ENCODE measurements at places on chromosomes 1 and 21.

- DNase-seq = no peak
These were observed 41.5 kb upstream of the DIPK1A start for GRCh38 chr1:93002781-93003180.

DNA sequence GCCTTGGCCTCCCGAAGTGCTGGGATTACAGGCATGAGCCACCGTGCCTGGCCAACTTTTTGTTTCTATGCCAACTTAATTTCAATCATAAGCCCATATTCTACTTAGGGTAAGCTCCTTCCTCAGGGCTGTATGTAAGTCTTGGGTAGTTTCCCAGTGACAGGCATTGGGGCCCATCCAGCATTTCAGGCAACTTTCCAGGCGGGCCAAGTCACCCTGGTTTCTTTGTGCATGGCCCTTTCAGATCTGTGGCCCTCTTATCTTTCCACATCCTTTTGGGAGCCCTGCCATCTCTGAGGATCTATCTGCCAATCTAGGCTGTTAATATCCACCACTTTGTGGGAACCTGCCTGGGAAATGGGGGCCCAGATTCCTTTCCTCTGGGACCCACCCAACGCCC lies 58.7 kb downstream of the TNN start:
- no peak for DNase-seq

DNA sequence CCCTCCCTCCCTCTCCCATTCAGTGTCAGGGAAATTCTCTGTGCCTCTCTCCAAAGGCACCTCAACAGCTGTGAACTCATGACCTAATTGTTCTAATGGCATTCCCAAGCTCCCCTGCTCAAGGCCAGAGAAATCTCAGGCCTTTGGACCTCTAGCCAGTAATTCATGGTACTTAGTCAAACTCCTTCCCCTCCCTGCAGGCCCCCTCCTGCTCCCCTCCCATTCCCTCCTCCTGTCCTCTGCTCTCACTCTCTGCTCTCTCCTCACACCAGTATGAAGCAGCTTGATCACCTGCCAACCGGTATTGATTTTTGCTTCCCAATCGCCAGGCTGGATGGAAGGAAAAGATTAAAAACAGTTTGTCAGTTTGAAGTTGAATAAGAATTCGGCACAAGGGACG lies 370.5 kb upstream of the PBX1 start:
- no peak for DNase-seq

DNA sequence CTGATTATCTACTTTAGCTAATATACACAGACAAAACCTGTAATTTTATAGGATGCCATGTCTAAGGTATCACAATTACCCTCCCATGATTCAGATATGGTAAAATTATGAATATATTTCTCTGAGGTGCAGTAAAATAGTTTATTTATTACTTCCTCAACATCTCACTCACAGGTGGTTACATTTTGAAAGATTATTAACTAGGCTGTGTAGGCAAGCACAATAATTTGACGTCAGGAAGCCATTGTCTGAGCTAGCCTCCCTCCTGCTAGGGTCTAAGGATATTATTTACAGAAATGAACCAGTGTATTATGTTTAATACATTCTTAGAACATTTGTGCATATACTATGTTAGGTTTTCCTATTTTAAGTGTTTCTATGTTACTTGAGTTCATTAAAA lies 69.9 kb upstream of the ADGRL2 start:
- DNase-seq = no peak

DNA sequence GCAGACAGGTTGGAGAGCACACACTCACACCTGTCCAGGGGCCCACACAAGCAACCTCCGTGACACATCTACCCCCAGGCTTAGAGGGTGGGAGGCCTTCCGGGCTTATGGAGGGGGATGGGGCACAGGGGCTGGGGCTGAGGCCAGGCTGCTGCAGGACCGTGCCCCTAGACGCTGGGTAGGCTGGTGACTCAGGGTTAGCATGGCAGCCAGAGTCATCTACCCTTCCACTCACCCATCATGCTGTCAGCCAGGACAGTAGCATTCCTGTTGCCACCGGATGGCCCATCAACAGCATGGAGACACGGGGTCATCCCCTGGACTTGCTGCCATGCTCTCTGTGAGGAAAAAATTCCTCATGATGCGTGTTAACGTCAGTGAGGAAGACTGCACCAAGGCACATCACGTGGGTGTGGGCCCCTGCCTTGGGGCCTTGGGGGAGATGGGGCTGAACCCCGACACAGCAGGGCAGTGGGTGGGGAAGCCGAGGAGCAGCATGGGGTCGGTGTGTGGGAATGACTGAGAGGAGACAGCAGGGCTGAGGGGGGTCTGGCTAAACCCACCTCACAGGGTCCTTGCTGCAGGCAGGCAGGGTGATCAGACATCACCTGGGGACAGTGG lies 52.8 kb downstream of the WNT9A start:
- no peak for DNase-seq

DNA sequence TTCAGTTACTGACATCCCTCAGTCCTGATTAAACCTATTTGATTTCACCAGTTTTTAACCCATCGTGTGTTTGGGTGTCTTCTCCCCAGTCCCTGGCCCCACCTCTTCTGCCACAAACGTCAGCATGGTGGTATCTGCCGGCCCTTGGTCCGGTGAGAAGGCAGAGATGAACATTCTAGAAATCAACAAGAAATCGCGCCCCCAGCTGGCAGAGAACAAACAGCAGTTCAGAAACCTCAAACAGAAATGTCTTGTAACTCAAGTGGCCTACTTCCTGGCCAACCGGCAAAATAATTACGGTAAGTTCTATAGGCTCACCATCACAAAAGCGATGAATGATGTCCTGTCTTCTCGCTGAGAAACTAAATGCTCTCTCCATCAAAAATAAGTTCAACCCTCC lies 28.7 kb downstream of the NBPF3 start:
- DNase-seq = no peak

DNA sequence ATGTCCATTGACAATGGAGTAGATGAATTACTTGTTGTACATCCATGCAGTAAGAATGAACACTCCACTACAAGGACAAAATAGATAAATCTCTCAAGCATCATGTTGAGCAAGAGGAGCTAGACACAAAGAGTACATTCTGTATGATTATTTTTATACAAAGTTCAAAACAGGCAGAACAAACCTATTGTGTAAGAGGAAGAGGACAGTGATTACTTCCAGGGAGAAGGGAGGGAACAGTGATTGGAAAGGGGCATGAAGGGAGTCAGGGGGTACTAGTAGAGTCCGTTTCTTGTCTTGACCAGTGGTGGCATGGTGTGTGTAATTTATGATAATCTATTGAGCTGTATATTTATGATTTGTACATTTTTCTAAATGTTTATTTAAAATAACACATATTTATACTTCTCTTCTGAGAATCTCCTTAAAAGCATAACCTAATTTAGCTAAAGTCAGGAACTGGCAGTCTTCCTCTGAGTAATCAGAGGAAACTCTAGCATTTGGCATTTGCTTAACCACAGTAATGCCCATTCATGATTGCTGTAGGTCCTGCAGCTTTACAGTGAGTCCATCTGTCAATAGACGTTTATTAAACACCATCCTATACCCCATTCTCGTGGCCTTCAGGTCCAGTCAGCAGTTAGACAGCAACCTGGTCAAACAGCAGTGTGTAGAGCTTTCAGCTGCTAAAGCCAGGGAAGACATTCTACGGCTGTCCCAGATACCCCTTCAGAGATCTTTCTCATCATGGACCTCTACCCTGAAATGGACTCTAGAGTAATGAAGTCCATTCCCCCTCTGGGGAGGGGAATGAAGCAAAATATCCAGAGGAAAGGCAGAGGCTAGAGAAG lies 114.1 kb upstream of the GALNT2 start:
- DNase-seq = no peak

- DNase-seq = no peak
These were observed 3.5 kb upstream of the BCAN start for GRCh38 chr1:156638189-156638985.

- DNase-seq = no peak
These were observed 35.4 kb upstream of the LHX4 start for GRCh38 chr1:180194546-180195207.

GRCh38 chr1:54376430-54377039 lies 29.7 kb downstream of the SSBP3 start:
- no peak for DNase-seq

DNA sequence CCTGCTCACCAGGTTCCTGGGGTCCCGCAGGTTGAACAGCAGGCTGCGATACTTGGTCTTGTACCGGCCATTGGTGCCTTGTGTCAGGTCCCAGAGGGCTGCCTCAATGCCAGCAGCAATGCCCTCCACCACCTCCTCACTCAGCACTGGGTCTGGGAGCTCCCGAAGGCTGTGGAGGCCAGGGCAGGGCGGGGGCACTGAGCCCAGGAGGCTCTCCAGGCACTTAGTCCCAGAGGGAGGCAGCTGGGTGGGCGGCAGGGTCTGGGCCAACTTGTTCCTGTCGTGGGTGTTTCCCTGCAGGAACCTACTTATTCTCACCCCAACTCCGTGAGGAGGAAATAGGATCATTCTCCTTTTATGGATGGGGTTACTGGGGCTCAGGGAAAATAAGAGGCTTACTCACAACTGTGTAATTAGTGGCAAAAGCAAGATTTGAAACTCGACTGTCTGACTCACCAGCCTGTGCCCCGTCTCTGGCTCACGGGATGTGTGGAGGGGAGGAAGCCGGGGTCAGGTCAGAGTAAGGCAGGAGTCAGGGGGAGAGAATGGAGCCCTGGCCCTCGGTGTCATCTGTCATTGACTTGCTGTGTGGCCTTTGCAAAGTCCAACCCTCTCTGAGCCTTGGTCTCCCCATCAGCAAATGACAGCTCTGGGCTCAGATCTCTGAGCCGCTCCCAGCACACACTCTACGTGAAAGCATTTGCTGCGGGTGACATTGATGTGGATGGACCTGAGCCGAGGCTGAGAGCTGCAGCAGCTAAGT lies 17.2 kb downstream of the SPOCD1 start:
- DNase-seq = no peak

DNA sequence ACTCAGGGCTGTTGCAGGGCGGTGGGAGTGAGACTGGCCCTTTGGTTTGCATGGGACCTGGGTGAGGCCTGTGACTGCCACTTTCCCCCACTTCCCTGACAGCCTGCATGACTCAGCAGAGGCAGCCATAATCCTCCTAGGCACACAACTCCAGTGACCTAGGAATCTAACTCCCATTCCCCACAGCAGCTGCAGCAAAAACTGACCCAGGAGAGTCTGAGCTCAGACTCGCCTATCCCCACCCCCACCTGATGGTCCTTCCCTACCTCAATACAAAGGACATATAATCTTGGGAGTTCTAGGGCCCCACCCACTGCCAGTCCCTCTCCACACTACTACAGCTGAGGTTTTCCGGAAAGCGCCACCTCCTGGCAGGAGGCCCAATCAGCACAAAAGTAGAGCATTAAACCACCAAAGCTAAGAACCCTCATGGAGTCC lies 26.7 kb downstream of the NDC1 start:
- no peak for DNase-seq

DNA sequence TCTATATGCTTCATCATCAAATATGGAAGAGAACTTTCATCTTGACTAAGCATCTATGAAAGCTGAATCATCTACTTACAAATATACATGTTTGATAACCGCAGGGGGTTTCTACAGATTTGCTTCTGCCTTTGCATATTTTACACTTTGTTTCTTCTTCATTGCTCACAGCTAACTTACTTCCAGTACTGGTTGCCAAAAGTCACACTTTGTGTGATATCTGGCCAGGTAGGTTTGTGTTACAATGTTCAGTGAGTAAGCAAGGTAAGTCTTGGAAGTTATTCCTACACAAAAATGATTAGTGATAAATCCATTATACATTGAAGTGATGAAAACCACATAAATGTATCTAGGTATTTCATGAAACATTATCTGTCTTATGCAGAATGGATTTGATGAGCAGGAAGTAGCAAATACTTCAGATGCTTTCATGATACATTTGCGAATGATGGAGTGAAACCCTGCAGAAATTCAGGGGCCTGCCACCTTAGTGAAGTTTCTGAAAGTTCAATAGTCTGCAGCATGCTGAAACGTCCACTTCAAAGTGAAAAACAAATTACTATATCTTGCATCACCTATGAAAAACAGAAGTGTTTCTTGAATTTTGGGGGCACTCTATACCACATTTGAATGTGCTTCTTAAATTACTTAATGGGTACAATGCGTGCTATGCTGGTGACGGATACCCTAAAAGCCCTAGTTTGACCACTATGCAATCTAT lies 187.3 kb downstream of the ATP6V1G3 start:
- DNase-seq = no peak

- no peak for DNase-seq
These were observed 30.4 kb downstream of the CDC14A start for GRCh38 chr1:100382657-100383056.

DNA sequence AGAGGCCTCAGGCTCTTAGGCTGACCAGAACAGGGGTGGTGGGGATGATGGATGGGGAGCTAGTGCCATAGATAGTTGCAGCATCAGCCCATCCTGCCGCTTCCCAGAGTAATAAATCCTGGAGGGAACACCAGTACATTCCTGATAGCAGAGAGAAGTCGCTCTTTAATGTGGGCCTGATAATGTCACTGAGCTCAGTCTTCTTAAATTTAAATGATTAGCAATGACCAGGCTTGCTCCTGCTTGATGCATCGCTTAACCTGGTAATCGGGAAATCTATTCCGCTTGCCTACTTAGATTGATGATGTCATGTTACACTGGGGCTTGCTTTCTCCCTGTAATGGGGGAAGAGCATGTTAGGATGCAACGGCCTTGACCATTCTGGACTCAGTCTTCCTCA lies 218.6 kb upstream of the PLXNA2 start:
- no peak for DNase-seq

DNA sequence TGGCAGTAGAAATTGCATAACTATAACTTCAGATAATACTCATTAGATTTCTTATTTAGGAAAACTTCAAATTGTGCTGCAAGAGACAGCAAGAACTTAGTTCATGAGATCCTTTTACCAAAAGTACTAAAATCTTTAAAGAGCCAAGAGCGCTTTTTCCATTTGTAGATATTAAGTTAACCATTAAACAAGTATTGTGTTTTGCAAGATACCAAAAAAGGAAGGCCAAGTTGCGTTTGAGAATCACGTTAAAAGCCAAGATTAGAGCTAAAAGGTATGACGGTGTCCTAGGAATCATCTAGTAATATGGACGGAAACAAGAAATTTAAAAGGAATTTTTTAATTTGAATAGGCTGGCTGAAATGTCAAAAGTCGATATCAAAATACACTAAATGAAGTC lies 361.3 kb upstream of the LYPLAL1 start:
- DNase-seq = no peak

- DNase-seq = no peak
These were observed 797.2 kb upstream of the ADAMTS5 start for GRCh38 chr21:27764056-27764455.

GRCh38 chr1:213690341-213690917 lies 297.3 kb upstream of the PROX1 start:
- no peak for DNase-seq
